ENCODE measurements at places on chromosomes 7 and 10.

- DNase-seq: no peak
Measured at GRCh38 chr7:21495731-21496130, 47.1 kb upstream of the DNAH11 start.

GRCh38 chr10:33187427-33187999 is 147.0 kb downstream of the NRP1 start:
- no peak for DNase-seq

DNA sequence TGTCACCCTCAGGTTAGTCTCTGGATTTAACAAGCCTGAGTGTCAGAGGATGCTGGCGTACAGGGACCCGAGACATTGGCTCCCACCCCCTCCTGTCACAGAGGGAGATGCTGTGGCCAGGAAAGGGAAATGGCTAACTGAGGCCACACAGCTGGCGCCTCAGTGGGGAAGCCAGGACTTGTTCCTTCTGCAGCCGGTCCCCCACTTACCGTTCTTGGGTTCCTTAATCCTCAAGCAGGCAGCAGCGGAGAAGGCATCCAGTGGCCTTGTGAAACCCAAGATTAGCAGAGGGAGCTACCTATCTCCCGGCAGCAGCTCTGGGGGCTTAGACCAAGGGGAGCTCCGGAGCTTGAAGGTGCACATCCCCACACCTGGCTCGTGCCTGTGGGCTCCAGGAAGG is 65.4 kb downstream of the NEURL1 start:
- DNase-seq: no peak

DNA sequence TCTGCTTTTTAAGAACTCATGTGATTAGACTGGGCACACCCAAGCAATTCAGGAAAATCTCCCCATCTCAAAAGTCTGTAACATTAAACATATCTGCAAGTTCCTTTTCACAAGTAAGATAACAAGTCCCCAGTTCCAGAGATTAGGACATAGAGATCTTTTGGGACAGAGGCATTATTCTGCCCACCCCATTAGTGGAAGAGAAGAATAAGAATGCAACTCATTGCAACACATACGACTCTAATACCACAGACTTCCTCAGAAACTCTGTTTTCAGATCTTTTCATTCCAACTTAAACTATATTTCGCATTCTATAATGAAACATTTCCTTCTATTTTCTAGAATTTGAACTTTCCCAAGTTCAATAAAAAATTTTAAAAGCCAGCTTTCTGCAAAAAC is 137.7 kb downstream of the SEMA3C start:
- DNase-seq: no peak
